ENCODE measurements at places on chromosomes 11 and 22.

DNA sequence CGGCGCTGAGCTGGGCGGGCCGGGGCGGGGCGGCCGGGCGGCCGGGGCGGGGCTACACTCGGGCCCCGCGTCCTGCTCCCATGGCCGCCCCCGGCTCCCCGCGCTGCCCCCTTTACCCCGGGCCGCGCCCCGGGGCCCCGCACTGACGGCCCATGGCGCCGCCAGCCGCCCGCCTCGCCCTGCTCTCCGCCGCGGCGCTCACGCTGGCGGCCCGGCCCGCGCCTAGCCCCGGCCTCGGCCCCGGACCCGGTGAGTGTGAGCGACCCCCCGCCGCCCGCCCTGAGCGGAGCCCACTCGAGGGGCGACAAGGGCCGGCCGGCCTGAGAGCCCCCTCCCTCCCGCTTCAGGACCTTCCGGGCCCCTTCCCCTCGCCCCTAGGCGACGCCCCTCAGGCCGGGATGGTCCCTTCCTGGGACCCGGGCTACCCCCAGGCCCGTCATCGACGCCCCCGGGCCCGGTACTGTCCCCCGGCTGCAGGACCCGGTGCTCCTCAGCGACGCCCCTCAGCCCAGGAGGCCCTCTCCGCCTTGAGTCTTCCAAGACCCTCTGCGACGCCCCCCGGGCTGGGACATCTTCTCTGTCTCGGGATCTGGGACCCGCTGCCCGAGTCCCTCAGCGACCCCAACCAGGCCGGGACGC lies at the start of gene KREMEN1:
TSS of gene KREMEN1 (plus strand) at position 57 of the 639 bp plus-strand sequence. CDS start at position 153, 96 bp downstream.
- DNase-seq, result no peak

DNA sequence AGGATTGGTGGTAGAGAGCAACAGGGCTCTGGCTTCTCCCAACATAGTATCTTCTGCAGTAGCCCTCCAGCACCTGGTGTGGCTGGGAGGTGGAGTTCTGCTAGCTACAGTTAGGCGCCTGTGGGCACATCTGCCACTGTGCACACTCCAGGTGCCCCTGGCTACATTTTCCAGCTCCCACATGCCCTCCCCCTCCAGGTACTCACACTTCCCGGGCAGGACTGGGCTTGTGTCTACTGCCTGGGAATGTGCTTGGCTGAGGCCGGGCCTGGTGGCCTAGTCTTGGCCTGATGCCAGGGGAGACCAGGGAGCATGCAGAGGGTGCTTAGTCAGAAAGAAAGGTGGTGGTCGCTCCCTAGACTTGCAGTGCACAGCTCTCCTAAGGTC lies 15.8 kb downstream of the PHLDB1 start:
- no peak for DNase-seq

GRCh38 chr22:44585559-44586350 lies 87.7 kb upstream of the RTL6 start:
- no peak for DNase-seq

GRCh38 chr11:15837901-15838489 lies 518.4 kb downstream of the SOX6 start:
- no peak for DNase-seq

DNA sequence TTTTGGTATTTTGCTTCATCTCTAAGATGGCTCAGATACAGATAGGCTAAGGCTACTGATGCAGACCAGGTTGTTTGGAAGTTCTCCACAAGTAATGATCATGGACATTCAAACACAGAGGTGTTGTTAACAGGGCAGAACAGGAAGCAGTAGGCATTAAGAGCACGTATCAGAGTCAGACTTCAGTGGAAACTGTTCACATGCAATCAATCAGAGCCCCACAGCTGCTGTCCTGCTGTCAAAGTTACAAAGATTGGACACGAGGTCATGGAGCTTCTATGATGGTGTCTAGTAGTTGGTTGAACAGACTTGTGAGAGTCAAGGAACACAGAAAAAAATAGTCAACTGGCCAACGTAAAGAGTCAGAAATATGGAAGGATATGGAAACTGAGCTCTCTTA lies 19.8 kb downstream of the OR10D3 start:
- DNase-seq, result no peak

DNA sequence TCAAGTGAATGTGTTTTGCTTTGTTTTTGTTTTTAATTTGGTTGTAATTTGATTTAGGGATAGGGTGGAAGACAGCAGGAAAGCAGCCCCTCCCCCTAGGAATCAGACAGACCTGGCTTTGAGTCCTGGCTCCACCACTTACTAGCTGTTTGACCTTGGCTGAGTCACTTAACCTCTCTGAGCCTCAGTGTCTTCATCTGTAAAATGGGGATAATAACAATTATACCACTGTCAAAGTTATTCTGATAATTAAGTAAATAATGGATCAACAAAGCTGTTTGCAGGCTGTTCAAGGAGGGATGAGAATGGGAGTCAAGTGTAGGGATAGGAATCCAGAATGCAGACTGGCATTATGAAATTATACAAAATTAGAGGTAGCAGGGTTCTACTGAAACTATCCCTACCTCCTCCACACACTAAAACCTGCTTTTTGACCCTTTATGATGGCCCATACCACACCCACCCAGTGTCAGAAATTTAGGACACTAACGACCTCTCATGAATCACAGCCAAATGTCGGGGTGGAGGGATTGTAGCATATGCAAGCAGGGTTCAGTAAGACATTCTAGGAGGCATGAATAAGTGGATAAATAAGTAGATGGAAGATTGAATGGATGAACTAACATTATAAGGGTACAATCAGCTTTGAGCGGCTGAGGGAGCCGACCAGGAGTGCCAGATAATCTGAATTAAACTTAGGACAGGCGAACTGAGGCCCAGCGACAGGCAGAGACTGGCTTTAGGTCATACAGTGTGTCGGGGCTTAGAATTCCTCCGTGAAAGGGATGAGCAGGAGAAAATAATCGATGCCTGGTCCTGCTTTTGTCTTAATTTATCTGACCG lies 974 bp downstream of the ANAPC15 start:
- DNase-seq, result no peak

Measured in stimulated activated CD4-positive, alpha-beta T cell treated with anti-CD3 and anti-CD28 coated beads, Interleukin-2, amount 100 ng/mL, for 4 hours (primary cell).